ENCODE measurements at places on chromosomes 7 and 10. TPM values are rescaled to one million over a fixed set of nuclear protein-coding genes. Genes with fewer than 3 reads are reported as not detected.

- DNase-seq = no peak
Observed at GRCh38 chr10:49034925-49035324, 80.4 kb downstream of the VSTM4 start.

- DNase-seq = no peak
Observed at GRCh38 chr7:2862831-2863361, 18.8 kb upstream of the GNA12 start.

- no peak for DNase-seq
Observed at GRCh38 chr7:69908454-69908853, 310.2 kb downstream of the AUTS2 start.

DNA sequence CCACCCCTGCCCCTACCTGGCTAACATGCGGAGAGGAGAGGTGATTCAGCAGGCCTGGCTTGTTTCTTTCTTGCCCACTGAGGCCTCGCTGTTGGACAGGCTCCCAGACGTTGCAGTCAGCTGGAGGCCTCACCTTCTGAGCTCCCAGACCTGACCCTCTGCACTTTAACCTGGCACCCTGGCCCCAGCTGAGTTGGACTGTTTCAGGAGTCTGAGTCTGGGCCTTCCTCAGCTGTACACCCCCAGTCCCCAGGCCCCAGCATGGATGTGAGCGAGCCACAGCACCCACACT, 35.0 kb downstream of the UNC5B start:
- DNase-seq = no peak

DNA sequence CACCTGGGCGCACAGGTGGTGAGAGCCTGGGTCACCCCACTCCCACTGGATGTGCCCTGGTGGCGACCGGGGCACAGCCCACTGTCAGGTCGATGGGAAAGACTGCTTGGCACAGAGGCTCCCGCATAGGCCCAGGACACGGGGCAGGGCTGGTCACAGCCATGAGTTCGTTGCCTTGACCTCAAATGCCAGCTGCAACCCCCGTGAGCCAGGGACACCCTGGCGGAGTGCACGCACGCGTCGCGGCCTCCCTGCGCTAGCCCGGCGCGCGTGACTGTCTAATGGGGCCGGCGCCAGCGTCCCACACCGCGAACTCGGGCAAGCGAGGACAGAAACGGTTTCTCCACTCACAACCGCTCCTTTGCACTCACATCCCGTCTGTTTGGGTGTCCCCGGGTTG, 267.4 kb downstream of the USP6NL start:
- no peak for DNase-seq

DNA sequence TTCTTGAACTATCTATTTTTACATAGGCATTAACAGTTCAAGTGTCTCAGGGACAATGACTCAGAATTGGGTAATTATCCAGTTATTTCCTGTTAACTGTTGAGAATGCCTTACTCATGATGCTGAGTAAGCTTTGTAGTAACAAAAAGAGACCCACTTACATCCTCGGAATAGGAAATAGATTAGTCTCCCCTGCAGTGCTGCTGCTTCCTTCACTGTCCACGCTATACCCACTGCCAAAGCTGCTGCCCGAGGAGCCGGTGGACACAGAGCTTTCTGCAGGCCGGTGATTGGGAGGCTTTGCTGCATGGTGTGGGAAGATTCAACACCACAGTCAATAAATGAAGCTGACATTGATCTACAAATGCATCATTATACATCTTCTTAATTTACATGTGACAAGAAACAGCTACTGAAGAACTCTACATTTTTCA, 357.1 kb downstream of the PCLO start:
- DNase-seq = peak; percentile 86

- no peak for DNase-seq
Observed at GRCh38 chr7:155663937-155664336, 19.5 kb downstream of the RBM33 start.

DNA sequence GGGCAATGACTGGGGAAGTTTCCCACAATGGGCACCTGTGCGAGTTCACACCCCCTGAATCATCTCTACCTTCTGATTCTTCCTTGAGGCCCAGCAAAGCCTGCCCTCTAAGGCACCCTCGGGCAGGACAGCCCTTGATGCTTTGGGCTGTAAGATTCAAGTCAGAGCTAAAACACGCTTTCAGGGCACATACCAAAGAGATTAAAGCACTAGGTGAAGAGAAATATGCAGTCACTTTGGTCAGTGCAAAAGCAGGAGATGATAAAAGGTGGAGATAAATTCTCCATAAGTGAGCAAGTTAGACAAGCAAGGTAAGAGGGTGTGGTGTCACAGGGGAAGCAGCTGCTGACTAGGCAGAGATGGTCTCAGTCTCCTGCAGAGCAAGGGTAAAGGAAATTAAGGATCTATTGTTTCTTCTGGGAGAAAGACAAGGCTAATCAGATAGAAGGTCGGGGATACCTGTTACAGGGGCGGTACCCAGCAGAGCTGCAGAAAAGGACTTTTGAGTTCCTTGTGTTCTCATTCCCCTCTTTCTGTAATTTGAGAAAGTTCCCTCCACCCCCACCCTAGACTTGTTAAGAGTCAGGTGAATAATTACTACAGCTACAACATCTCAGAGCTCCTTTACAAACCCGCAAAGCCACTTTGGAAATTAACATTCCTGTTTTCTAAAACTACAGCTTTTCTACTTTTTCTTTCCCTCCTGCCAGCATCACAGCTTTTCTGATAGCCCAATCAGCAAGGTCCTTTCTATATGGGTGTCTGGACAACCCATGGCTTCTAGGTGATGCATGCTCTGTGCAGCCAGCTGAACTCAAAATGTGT, 26.4 kb downstream of the PDLIM1 start:
- no peak for DNase-seq

DNA sequence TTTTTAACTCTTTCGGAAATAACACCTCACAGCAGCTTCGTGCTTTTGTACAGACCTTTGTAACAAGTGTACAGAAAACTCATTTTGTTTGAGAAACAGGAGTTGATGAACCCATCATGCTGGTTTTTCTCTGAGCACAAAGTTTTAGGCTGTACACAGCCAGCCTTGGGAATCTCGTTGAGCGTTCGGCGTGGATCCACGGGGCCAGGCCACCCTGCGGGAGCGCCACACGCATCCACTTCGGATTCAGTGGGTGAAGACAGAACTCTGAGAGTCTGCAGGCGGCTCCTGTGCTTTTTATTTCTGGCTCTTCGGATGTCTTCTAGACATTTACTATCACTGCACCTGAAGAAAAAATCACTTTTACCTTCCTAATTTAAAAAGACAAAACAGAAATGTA, 131.2 kb downstream of the SMURF1 start:
- no peak for DNase-seq

The ACSM6 gene
- total RNA-seq = not detected

The RSPH10B gene
- 0.63 TPM for total RNA-seq

Data from fibroblast of the aortic adventitia (primary cell).